Foreskin fibroblast (primary cell): ENCODE measurements at places on chromosomes 2 and 18.

- no peak for DNase-seq
Measured at GRCh38 chr18:70973626-70974025, 684.8 kb downstream of the SOCS6 start.

DNA sequence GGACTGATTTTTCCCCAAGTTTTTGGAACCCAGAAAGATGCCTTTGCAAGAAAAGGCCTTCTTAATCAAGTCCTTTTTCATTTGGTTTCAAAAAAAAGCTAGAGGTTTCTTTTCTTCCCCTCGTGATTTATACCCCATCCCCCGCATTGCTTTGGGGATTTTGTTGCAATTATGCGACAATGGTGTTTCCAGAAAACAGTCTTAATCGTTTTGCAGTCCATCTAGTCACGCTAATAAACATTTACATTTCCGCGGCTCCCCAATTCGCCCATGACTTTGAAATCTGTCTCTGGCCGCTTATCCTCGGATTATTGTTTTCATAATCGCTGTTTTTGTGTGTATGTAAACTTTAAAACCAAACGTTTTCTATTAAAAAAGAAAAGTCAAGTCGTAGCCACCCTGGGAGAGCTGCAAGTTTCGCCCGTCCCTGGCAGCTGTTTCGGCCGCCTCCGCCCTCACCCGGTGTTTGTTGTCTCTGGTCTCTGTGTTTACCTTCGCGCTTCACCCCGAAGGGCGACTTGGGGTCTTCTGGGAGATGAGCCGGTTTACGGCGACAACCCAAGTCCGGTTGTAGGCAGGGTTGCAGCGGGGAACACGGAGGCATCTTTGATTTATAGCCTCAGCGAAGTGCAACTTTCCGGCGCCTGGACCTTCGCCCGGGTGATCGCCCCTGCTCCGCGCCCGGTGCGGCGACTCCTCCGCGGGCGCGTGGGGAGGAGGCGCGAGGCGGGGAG is 667 bp downstream of the SP9 start:
- DNase-seq = no peak

DNA sequence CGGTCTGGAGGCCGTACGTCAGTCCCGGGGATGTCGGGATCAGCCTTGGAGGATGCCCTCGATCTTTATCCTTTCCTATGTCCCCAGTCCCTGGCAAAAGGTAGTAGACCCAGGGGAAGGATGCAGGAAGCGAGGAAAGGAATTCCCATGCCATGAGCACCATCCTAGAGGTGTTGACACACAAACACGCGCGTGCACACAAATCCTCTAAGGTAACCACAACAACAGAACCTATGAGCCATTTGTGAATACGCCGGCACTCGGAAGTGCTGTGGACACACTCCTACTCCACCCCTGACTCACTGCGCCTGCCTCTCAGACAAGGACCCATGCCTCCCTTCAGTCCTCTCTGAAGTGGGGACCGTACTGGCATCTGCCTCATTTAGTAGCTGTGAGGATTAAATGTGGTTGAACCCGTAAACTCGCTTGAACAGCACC is 11.3 kb upstream of the MLPH start:
- DNase-seq = peak; percentile 64

DNA sequence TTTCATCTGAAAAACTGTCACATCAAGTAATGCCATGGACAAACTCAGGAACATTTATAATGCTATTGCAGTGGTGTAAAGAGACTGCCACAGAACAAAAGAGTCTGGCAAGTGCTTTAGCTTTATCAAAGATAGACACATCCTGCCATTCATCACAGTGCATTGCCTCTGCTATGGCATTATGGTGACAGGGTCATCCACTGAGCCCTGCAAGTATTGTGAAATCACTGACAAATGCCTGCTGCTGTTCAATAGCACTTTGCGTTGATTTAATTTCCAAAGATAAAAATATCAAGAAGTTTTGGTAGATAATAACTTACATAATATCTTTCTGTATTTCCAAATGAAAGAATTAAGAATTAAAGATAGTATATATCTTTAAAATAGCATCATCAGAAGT is 38.7 kb downstream of the NYAP2 start:
- DNase-seq = no peak

DNA sequence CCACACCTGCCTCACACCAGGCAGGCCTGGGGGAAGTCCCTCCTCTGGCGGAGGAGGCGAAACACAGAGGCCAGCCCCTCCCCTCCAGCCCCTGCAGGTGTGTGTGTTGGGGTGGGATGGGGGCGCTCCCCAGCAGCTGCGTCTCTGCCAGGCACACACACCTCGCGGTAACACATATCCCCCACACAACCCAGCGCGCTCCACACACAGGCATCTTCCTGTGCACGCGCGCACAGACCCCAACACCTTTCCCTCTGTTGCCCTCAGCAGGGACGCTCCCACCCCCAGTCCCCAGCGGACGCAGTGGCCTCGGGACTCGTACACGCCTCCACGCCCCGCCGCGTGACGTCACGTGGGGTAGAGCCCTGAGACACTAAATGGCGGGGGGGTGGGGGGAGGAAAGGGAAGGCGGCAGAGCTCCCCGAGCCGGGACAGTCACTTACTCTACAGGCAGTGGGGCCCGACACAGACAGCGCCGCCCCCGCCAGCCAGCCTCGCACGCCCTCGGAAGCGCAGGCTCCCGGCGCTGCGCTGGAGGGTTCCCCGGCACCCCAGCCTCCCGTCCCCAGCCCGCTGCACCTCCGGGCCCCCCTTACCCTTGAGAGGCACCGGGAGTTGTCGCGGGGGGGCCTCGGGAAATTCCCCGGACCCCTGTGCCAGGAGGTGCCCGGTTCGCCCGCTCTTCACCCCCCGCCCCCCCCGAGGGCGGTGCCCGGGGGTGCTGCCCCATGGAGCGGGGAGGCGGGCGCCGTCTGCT is at the start of gene WNT10A:
Gene WNT10A (plus strand): TSS at position 751 of the 757 bp plus-strand sequence. CDS start 144 bp downstream, outside the sequence.
- DNase-seq = no peak

GRCh38 chr2:143226714-143227541 is 97.7 kb downstream of the ARHGAP15 start:
- no peak for DNase-seq

GRCh38 chr2:162711832-162712540 is 126.6 kb downstream of the KCNH7 start:
- no peak for DNase-seq

GRCh38 chr2:1032030-1032429 is 81.4 kb downstream of the SNTG2 start:
- no peak for DNase-seq

DNA sequence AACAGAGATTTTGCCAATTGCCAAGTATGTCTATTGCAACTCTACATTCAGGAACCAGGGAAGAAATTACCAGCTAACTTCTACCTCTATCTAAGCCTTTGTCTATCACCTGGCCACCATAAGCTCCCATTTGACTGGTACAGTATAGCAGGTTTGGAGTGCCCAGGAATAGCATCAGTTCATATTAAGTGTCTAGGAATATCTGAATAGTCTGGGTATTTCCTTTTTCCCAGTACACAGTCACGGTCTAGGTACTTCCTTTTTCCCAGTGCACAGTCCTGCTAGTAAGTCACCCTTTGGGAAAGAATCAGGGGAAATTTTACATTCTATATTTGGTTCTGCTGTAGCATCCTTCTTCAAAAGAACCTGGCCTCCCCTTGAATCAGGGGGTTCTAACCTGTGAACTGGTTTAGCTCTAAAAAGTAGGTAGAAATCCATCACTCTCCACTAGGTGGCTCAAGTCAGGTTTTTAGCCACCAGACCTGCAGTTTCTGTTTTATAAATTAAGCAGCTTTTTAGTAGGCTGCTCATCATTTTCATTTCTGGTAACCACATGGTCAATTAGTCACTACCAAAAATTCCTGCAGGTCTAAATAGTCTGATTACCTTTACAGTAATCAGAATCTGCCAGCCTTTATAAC is 49.3 kb upstream of the DNAJC10 start:
- DNase-seq = peak; percentile 54

DNA sequence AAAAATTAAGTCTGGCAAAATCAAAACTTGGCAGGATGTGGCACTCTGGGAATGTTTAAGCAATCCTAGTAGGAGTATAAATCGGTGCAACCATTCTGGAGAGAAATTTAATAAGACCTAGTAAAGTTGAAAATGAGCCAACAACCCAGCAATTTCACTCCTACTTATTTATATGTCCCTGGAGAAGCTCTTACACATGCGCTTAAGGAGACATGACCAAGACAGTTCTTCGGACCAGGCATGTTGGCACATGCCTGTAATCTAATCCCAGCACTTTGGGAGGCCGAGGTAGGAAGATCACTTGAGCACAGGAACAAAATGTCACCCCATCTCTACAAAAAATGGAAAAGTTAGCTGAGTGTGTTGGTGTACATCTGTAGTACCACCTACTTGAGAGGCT is 374.6 kb upstream of the LYPD1 start:
- DNase-seq = no peak

DNA sequence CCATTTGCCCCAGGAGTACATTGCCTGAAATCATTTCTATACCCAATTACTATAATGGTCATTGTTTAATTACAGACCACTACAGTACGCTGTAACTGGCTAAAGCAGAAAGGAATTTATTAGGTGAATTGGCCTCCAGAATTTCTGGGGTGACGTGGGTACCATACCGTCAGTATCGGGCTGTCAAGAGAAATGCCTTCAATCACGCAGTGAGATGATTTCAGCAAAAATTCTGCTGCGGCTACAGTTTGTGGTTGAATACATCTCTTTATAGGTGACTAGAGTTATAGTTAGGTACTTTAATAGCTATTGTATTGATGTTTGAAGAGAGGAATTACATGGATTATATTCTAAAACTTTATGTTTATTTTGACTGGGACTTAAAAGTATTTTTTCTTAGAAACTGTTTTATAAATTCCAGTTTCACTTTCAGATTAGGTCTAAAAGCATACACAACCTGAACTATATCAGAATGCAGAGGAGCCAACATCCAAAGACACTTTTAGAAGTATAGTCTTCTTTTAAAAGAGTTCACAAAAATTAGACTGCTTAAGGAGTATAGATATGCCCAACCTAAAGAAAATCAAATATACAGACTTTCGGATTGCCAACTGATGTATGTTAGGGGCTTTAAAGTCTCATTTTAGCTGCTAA is 128.4 kb downstream of the TTC27 start:
- no peak for DNase-seq

DNA sequence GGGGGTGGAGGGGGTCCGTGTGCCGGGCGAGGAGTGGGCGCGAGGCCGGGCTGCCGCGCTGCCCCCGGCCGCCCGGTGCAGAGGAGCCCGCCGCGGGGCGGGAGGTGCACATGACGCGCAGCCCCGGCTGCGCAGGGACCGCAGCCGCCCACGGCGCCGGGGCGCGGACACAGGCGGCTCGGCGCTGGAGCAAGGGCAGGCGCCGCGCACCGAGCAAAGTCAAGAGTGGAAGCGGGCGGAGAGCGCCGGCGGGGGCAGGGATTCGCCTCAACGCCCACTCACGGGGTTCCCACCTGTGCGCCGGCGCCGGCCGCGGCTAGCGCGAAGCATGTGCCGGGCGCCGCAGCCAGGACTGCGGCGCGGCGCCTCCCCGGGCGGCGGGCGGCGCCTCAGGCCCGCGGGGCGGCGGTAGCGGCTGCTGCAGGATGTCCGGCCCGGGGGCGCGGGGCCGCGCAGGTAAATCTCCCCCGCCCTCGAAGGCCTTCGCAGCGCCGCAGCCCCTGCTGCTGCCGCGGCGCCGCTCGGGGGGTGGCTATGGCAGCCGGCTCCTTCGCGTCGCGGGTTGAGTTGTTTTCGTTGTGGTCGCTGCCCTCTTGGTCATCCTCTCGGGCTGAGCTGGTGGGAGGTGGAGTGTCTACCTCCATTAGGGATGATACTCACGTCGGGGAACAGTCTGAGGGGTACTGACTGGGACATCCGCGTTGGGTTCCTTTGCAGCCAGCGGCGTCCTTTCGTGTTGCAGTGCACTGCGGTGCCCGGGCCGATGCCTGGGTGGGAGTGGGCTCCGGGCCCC is 216.3 kb upstream of the DTNA start:
- DNase-seq = no peak

GRCh38 chr18:75211002-75211621 is 515 bp downstream of the TSHZ1 start:
- peak; percentile 32 for DNase-seq

- no peak for DNase-seq
Measured at GRCh38 chr2:143192716-143193115, 63.5 kb downstream of the ARHGAP15 start.

- DNase-seq = peak; percentile 17
Measured at GRCh38 chr2:240868286-240869108, at the start of gene AGXT. Gene AGXT (plus strand): TSS chr2:240868824. CDS start chr2:240868866, 42 bp downstream.

GRCh38 chr2:196279541-196279940 is 108.2 kb upstream of the STK17B start:
- DNase-seq = no peak

GRCh38 chr2:6627316-6627715 is 238.4 kb downstream of the CMPK2 start:
- DNase-seq = no peak

- DNase-seq = no peak
Measured at GRCh38 chr2:61326423-61326822, 144.5 kb downstream of the USP34 start.

DNA sequence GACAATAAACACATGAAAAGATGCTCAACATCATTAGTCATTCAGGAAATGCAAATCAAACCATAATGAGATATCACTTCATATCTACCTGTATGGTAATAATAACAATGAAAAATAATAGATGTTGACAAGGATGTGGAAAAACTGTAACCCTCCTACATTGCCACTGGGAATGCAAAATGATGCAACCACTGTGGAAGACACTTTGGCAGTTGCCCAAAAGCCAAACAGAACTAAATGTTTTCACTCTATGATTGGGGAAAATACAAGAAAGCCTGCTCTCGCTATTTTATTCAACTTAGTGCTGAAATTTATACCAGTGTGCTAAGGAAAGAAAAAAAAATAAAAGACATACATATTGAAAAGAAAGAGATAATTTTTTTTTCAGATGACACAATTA is 934.5 kb downstream of the CNTNAP5 start:
- no peak for DNase-seq

DNA sequence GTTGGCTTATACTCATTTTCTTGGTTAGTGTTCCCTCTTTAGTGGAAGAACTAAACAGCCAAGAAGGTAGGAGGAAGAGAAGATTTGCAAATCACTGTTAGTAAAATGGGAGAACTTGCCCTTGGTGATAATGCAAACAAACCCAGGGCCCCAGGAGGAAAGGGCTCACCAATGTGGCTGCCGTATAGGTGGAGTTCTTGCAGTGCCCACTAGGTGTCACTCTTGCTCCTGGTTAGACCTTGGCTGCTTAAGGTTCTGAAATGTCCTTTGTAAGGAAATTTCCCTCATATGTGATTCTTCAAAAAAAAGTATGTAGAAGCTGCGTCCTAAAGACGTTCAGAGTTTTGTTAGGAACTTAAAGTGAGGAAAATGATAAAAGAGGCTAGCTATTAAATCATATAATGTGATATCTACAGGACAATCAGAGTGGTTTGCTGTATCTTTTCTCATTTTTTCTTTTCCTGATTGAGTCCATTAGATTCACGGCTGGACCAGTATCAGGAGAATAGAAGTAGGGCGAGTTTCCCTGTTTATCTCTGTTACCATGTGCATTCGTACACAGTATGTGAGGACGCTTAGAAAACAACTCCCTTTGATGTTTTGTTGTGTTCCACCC is 48.6 kb downstream of the RPIA start:
- DNase-seq = peak; percentile 41

- DNase-seq = no peak
Measured at GRCh38 chr2:241173557-241173956, 14.9 kb upstream of the ANO7 start.

- DNase-seq = no peak
Measured at GRCh38 chr18:55470826-55471225, 117.2 kb downstream of the TCF4 start.

GRCh38 chr2:37394796-37395555 is 50.5 kb downstream of the QPCT start:
- DNase-seq = no peak

GRCh38 chr2:103176294-103176915 is 414.6 kb downstream of the TMEM182 start:
- no peak for DNase-seq

- peak; percentile 91 for DNase-seq
Measured at GRCh38 chr2:225354281-225354774, 45.2 kb upstream of the NYAP2 start.
